ENCODE measurements at places on chromosomes 3 and 15. TPM values are rescaled to one million over a fixed set of nuclear protein-coding genes. Genes with fewer than 3 reads are reported as not detected.
A peak's percentile ranks its signal among the peaks of the same experiment; 100 is the strongest.

DNA sequence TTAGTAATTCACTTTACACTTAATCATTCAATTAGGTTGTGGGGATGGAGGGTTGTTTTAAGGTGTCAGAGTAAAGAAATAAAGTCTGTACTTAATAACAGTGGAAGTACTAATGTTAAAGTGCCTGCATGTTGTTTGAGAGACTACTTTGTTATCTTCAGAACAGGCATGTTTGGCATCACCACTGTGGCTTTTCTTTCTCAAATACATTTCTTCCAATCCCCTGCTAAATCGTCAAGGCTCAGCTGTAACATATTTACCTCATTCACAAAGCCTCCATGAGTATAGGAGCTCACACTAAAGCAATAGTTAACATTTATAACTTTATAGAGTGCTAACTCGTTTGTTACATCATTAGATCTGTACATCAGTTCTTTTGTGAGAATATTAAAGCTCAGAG lies 2.6 kb downstream of the TIMMDC1 start:
- DNase-seq, result no peak

The CD86 gene
- total RNA-seq, result not detected

The PLCH1 gene
- total RNA-seq, result 0.16 TPM

- no peak for DNase-seq
Observed at GRCh38 chr15:39419651-39420050, 161.2 kb upstream of the THBS1 start.

The CMTM7 gene
- 15.2 TPM for total RNA-seq

The ISY1 gene
- 39.4 TPM for total RNA-seq

DNA sequence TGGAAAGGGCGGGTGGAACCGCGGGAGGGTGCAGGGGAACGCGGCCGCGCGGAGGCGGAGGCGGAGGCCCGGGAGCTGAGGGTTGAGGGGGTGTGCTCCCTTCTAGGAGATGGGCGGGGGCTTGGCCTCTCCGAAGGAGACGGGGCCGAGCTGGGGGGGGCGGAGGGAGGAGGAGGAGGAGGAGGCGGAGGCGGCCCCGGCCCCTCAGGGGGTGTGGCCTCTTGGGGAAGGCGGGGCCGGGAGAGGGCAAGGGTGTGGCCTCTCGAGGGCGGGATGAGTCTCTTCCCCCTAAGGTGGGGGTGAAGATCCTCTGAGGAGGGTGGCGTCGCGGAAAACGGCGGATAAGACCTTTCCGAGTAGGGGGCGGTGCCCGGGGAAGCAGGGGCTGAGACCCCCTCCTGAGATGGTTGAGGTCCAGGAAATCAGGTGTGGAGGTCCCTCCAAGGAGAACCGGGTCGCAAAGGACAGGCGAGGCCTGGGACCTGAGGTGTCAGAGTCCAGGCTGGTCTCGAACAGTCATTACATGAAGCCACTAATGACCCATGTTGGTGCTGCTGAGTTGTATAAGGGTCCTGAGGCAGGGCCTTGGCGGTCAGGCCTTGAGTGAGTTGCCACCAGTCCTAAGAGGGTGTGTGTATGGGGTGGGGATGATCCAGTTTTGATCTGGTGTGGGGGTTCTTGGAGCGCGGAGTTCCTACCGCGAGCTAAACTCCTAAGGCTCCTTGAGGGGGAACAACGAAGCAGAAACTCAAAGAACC lies 759 bp downstream of the WDR6 start:
- DNase-seq, result peak; percentile 88

DNA sequence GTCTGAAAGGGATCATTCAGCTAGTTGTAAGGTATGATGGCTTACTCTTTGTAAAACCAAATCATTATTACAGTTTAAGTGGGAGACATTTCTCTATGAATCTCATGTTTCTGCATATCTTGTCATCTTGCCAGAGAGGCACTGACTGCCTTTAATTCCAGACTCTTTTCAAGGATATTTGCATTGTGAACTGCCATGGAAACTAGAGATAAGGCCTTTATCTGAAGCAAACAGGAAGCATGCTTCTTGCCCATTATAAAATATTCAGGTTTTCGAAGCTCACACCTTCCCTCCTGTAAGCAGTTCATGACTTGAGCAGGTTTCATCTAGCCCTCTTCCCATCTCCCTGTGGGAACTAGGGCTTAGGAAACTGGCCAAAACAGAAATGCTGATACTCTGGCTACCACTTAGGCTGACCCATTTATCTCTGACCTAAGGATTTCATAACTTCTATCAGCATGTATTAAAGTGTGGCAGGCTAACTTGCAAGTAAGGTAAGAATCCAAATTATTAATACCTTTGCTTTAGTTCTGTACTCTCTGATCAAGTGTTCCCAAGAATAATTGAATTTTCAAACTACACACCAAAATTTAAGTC lies 326.6 kb upstream of the ALCAM start:
- DNase-seq, result peak; percentile 4

DNA sequence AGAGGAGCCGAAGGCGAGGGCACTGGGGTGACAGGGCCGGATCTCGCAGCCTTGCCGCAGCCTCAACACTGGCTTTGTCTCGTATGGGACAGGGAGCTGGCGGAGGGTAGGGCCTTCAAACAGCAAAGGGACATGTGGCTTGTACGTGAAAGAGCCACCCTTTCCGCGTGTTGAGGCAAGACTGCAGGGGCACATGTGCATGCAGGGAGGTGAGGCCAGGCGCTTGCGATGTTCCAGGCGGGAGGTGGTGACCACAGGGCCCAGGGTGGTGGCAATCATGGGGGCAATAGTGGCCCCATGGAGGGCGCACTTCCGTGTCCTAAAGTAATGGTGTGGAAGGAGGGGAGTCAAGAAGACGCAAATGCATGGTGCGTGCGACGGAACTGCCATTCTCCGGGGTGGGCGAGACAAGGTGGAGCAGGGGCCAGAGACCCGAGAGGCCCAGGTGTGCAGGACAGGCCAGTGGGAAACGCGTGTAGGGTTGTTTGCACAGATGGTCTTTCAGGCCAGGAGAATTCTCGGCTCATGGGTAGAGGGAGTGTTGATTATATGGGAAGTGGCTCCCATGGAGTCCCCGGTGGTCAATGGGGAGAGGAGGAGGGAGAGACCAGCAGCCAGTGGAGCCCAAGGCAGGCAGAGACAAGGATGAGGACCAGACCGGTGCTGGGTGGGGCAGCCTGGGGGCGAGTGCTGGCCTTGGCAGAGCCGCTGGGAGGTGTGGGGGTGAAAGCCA lies 45.8 kb upstream of the PCSK6 start:
- DNase-seq, result no peak

DNA sequence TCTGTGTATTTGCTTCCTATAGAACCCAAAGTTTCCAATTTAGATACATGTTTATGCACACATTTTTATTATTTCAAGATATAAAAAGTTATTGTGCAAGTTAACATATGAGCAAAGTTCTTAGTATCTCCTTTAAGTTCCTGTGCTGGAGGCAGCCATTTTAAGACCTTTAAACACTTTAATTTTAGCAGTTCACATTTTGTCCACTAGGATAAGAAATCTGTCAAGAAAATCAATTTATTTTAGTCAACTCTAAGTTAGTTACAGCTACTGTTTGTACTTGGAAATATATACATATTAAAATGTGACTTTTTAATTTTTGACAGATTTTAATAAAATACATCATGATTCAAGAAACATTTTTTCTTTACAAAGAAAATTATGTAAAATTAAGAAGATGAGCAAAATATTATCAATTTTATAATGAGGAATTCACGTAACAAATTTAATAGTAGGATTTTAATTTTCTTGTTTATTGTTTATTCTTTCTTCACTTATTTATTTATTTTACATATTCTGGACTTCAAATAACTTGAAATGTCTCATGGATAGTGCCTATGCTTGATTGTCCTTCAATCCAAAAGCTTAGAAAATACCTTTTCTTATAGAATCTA lies 402.6 kb upstream of the GBE1 start:
- DNase-seq, result peak; percentile 1

GRCh38 chr3:52774066-52774713 lies 3.2 kb upstream of the ITIH1 start:
- no peak for DNase-seq

The DTX3L gene
- total RNA-seq, result 17.3 TPM

- DNase-seq, result no peak
Observed at GRCh38 chr15:51780636-51781035, 29.2 kb downstream of the TMOD2 start.

- no peak for DNase-seq
Observed at GRCh38 chr3:42700366-42701288, 2.0 kb downstream of the HHATL start.

DNA sequence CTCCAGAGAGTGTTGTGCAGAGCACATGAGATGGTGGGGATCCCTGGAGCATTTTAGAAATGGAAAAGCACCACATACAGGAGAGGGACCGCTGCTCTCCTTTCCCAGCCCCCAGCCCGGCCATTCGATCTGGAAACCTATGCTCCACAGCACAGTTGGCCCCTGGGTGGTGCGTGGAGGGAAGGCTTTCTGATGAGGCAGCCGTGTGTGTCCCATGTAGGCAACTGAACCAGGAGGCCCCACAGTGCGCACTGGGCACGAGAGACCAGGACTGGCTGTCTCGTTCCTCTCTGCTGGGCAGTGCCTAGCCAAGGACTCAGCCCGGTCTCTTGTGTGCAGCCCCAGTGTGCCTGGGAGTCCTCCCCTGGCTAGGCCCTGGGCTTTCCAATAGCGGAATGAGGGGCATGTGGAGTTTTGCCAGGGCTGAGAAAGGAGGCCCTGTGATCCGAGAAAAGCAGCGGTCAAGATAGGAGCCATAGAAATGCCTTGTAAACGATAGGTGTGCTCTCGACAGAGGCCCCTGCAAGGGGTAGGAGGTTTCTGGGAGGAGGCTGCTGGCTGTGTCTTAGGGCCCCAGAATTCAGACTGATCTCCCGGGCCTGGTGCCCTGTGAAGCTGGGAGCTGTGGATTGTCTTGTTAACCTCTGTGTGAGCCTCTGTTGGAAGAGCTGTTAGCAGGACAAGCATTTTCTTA lies 39.0 kb downstream of the CHDH start:
- no peak for DNase-seq

DNA sequence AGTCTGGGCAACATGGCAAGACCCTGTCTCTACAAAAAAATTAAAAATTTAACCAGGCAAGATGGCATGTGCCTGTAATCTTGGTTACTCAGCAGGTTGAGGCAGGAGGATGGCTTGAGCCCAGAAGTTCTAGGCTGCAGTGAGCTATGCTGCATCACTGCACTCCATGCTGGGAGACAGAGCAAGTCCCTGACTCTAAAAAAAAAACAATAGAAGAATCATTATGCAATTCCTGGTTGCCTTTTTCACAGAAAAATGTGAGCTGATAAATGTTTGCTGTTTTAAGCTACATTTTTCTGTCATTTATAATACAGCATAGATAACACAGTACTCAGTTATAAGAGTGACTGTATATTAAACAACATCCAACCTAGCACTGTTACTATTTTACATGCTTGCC lies 148.8 kb downstream of the SCAPER start:
- DNase-seq, result no peak

DNA sequence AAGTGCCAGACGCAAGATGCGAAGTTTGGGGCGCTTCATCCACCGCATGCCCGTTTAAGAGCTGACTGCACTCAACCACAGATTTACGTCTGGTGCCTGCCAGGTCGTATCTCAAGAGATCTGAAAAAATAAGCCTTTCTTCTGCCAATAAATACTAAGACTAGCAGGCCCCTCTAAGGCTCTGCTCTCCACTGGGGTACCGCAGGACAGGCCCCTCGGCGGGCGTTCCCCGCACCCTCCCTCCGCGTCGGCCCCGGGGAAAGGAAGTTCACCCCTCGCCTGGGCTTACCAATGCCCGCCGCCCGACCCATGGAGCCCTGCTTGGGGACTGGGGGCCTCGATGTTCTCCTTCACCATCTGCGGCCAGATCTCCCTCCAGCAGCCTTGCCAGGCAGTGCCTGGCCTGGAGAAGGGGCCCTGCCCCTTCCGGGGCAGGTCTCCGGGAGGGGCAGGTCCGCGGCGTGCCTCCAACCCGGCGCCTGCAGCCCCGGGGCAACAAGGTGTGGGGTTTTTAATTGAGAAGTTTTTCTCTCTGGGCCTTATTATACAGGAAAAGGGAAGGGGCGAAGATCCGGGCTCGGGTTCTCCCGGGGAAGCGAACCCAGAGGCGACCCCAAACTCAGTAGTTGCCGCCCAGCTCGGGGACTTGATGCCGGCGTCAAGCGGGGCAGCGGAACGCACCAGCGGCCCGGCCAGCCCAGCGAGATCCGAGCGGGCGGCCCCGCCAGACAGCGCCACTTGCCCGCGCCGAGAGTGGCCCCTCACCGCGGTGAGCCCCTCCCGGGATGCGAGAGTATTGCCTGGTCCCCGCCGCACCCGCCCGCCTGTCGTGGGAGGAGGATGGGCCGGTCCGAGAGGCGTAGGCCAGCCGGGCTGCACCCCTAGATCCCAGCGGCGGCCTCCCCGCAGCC lies 735 bp downstream of the GOLGA8B start:
- DNase-seq, result peak; percentile 45

GRCh38 chr3:57036952-57037351 lies 23.5 kb upstream of the SPATA12 start:
- no peak for DNase-seq

The SYNPR gene
- not detected for total RNA-seq

DNA sequence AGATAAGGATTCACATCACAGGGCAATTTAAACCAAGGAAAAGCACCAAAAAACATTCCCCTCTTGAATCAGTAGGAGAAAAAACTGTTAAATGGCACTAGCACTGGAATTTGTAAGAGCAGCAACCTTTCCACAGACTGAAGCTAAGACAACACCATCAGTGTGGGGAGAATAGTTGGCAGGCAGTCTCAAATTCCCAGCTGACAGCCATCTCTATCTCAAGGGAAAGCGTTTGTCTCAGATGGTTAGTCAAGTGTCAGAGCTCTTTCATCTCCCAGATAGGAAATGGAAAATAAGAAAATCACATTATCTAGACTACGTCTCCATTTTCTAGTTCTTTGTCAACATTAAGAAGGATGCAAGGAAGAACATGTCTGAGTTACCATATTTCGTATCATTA lies 228.7 kb downstream of the WDR72 start:
- DNase-seq, result no peak

The MELTF gene
- 3.7 TPM for total RNA-seq

DNA sequence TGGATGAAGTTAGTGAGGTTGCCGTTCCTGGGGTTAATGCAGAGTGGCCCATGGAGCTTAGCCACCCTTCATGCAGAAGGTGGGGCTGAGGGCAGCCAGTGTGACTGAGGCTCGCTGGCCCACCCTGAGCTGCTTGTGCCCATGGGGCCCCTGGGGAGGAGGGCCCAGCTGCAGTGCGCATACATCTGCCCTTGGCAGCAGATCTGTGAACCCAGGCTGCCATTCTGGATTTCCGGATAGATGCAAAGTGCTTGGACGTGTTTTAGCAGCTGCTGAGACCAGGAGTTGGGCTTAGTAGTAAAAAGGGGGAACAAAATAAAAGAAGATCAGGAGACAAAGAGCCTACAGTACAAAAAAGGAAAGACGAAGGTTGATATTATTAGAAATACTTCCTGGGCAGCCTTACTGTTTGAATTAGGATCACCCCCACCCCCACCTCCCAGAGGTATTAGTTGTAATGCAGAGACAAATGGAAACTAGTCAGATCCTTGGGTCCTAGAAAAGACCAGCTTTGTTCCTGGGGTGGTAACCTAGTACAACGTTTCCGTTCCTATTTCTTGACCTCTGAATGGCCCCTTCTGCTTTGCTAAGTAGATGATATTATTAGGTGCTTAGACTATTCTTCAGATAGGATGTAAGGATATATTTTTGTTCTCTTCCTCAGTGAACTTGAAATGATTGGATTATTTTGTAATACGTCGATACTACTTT lies 70.2 kb downstream of the IGF1R start:
- no peak for DNase-seq

- DNase-seq, result no peak
Observed at GRCh38 chr3:193637831-193638230, 44.8 kb downstream of the OPA1 start.

- DNase-seq, result no peak
Observed at GRCh38 chr15:100879464-100880138, at the start of gene ALDH1A3. Gene ALDH1A3 (plus strand): TSS chr15:100879831. CDS start chr15:100879908, 77 bp downstream.

GRCh38 chr3:77800893-77801292 lies 761.0 kb downstream of the ROBO2 start:
- DNase-seq, result no peak

GRCh38 chr3:131983689-131984088 lies 51.1 kb downstream of the CPNE4 start:
- DNase-seq, result no peak

Measured in myocyte (in vitro differentiated cells).